ENCODE measurements at places on chromosomes 6 and 20.

DNA sequence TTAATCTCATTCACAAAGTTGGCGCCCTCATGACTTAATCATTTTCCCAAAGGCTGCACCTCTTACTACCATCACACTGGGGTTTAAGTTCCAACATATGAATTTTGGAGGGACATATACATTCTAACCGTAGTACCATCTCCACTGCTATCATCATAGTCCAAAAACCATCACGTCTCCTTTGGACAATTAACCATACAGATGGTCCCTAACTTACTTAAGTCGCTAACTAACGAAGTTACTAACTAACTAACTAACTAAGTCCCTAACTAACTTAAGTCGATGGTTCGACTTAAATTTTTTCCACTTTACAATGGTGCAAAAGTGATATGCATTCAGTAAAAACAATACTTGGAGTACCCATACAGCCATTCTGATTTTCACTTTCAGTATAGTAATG is 24.0 kb upstream of the TBC1D22B start:
- no peak for DNase-seq

- no peak for DNase-seq
Measured at GRCh38 chr6:158042245-158042798, 60.7 kb downstream of the SYNJ2 start.

GRCh38 chr20:32497589-32498224 is 87.4 kb downstream of the NOL4L start:
- no peak for DNase-seq

- DNase-seq = no peak
Measured at GRCh38 chr6:109865968-109866367, 112.1 kb upstream of the GPR6 start.

- no peak for DNase-seq
Measured at GRCh38 chr20:24460712-24461111, 8.7 kb upstream of the SYNDIG1 start.

All from iPS-NIHi11 (cell line).